ENCODE measurements at places on chromosomes 13 and 19. TPM values are rescaled to one million over a fixed set of nuclear protein-coding genes. Genes with fewer than 3 reads are reported as not detected.
A peak's percentile ranks its signal among the peaks of the same experiment; 100 is the strongest.

The JOSD2 gene
- total RNA-seq = 38.5 TPM

The CEACAM4 gene
- total RNA-seq = not detected

DNA sequence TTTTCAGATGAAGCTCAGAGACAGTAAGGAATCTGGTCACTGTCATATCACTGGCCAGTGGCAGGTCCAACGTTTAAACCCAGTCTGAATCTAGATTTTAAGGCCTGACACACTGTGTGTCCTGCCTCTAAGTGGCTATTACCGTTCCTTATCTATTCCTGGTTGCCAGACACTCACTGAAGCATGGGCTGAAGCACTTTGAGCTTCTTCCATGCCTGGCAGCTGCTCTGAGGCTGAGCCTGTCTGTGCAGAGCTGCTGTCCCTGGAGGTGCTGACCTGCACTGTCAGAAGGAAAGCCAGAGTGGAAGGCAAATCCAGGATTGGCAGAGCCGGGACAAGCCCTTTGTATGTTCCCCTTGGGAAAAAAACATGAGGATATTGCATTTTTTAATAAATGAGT, 109.2 kb upstream of the SLC7A1 start:
- no peaks in the 10 kb centered on the region for H3K36me3 ChIP-seq
- peaks cover 27% of the 10 kb centered on the region for H3K27me3 ChIP-seq
- DNase-seq = no peak

GRCh38 chr13:23321535-23322241, 111.8 kb downstream of the SACS start:
- H3K36me3 ChIP-seq = peaks cover 1% of the 10 kb centered on the region
- H3K27me3 ChIP-seq = peaks cover 8% of the 10 kb centered on the region
- H3K4me1 ChIP-seq = peaks cover 56% of the 10 kb centered on the region
- H3K27ac ChIP-seq = peak overlapping the region; percentile 4
- peak overlapping the region; percentile 5 for H3K4me3 ChIP-seq

- no peaks in the 10 kb centered on the region for H3K27me3 ChIP-seq
- H3K4me1 ChIP-seq = peaks cover 75% of the 10 kb centered on the region
- no peak for DNase-seq
- H3K4me3 ChIP-seq = no peak overlapping the region
- peaks cover 14% of the 10 kb centered on the region for H3K36me3 ChIP-seq
- H3K27ac ChIP-seq = no peak overlapping the region
Observed at GRCh38 chr19:38697197-38697596, 47.1 kb downstream of the CAPN12 start.

- H3K4me1 ChIP-seq = peaks cover 7% of the 10 kb centered on the region
- H3K27me3 ChIP-seq = peaks cover 32% of the 10 kb centered on the region
- DNase-seq = no peak
- no peak overlapping the region for H3K27ac ChIP-seq
Observed at GRCh38 chr19:55147545-55148251, 1.3 kb downstream of the TNNT1 start.

DNA sequence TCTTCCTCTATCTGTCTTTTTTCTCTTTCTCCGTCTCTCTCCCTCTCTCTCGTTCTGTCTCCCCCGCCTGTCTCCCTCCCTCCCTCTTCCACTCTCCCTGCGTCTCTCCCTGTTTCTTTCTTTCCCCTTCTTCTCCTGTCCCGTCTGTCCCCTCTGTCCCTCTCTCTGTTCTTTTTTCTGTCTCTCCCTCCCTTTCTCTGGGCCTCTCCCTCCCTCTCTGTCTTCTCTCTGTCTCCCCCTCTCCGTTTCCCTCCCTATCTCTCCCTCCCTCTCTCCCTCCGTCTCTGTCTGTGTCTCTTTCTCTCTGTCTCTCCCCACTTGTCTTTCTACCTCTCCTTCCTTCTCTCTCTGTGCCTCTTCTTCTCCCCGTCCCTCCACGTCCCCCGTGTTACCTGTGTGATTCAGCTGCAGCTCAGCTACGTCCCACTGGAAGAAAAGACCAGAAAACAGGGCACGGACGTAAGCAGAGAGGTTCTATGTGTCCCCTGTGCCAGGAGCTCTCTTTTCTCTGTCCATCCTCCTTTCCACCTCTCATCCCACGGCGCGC, 1.2 kb downstream of the CD70 start:
- H3K4me3 ChIP-seq = peak overlapping the region; percentile 95
- DNase-seq = no peak
- peaks cover 66% of the 10 kb centered on the region for H3K4me1 ChIP-seq
- peaks cover 29% of the 10 kb centered on the region for H3K27me3 ChIP-seq

The FCHO1 gene
- 93.6 TPM for total RNA-seq

The PPP1R37 gene
- total RNA-seq = 20.4 TPM

The ZNF714 gene
- total RNA-seq = 18.5 TPM

- H3K36me3 ChIP-seq = no peaks in the 10 kb centered on the region
- no peaks in the 10 kb centered on the region for H3K4me1 ChIP-seq
- no peak overlapping the region for H3K4me3 ChIP-seq
Observed at GRCh38 chr19:31882709-31883108, 462.7 kb upstream of the ZNF507 start.

- no peaks in the 10 kb centered on the region for H3K27me3 ChIP-seq
- H3K4me3 ChIP-seq = peak overlapping the region; percentile 51
- H3K4me1 ChIP-seq = peaks cover 45% of the 10 kb centered on the region
- peak overlapping the region; percentile 88 for H3K27ac ChIP-seq
Observed at GRCh38 chr19:28394725-28395124, 818.2 kb downstream of the UQCRFS1 start.

The CNMD gene
- not detected for total RNA-seq

DNA sequence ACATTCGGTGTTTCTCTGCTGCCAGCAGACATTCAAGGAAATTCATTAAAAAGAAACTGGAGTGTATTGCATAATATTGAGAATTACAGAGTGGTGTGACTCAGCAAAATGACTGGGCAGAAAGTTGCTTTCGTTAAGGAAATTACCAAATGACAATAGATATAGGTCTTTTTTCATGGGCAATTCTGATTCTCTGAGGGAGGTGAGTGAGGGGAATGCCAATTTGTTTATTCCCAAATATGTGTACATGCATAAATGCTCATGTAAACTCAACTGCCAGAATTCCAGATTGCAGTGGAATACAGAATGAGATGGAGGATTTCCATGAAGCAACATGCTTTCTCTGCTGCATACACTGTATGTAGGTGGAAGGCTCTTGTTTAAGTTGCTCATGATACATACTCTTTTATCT, 1730.1 kb downstream of the SLITRK5 start:
- H3K27ac ChIP-seq = no peak overlapping the region
- no peak for DNase-seq
- no peak overlapping the region for H3K4me3 ChIP-seq
- no peaks in the 10 kb centered on the region for H3K4me1 ChIP-seq

DNA sequence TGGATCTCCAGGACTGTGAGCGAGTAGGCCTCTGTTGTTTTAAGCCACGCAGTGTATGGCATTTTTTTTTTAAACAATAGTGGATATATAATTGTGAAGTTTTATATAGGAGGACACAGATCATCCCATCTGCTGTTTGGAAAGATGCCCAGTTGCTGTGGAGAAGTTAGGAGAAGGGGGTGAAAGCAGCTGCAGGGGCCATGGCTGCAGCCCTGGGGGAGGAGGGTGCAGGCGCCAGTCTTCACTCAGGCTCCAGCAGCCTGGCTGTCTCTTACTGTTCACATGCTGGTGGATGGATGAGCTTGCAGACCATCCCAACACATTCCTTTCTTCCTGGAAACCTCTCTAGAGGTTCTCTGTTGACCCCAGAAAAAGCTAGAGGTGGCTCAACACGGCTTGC, 242.3 kb downstream of the TEX29 start:
- H3K4me3 ChIP-seq = no peak overlapping the region
- no peaks in the 10 kb centered on the region for H3K36me3 ChIP-seq
- no peaks in the 10 kb centered on the region for H3K27me3 ChIP-seq
- H3K4me1 ChIP-seq = no peaks in the 10 kb centered on the region

The FFAR2 gene
- total RNA-seq = not detected

DNA sequence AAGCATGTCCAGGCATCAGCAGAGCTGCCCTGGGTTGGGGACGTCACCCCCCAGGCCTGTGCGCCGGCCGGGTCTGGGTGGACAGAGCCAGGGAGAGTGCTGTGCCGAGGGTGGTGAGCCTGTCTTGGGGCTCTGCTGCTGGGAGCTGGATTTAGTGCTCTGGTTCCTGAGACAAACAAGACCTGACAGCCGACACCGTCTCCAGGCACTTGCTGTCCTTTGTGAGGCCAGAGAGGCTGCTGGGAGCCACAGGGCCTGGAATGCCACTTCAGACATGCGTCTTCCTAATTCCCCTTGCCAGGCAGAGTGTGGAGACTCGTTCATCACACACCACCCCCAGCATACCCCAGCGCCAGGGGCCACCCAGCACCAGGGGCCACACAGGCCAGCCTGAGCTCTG, 165.8 kb downstream of the KDM4B start:
- peaks cover 2% of the 10 kb centered on the region for H3K27me3 ChIP-seq
- H3K27ac ChIP-seq = peak overlapping the region; percentile 5
- no peak for DNase-seq
- H3K4me1 ChIP-seq = peaks cover 20% of the 10 kb centered on the region
- H3K4me3 ChIP-seq = no peak overlapping the region

DNA sequence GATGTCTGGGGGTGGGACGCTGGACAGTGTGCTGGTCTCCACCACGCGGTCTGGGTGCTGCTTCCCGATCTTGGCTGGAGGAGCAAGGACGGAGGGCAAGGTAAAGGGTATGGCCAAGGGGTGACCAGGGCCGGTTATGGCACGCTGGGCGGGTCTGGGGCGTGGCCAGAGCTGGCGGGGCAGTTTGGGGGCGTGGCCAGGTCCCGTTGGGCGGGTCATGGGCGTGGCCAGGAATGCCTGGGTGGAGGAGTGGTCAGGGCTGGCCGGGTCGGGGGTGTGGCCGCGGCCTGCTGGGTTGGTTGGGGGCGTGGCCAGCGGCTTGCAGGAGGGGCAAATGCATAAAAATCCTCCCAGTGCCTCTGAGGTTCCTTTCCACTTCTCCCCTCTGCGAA, 19.2 kb downstream of the GPX4 start:
- no peak overlapping the region for H3K4me3 ChIP-seq
- peaks cover 32% of the 10 kb centered on the region for H3K36me3 ChIP-seq
- H3K27me3 ChIP-seq = no peaks in the 10 kb centered on the region
- H3K4me1 ChIP-seq = no peaks in the 10 kb centered on the region
- H3K27ac ChIP-seq = peak overlapping the region; percentile 58

GRCh38 chr19:45798995-45799517, 6.4 kb upstream of the DMWD start:
- peaks cover 49% of the 10 kb centered on the region for H3K27me3 ChIP-seq
- H3K4me3 ChIP-seq = no peak overlapping the region
- H3K27ac ChIP-seq = no peak overlapping the region
- H3K4me1 ChIP-seq = peaks cover 7% of the 10 kb centered on the region
- peak; percentile 33 for DNase-seq

- no peak overlapping the region for H3K27ac ChIP-seq
- DNase-seq = no peak
- H3K4me3 ChIP-seq = no peak overlapping the region
- H3K27me3 ChIP-seq = peaks cover 21% of the 10 kb centered on the region
Observed at GRCh38 chr13:25190771-25191170, 18.7 kb upstream of the AMER2 start.

The GPI gene
- total RNA-seq = 502 TPM

DNA sequence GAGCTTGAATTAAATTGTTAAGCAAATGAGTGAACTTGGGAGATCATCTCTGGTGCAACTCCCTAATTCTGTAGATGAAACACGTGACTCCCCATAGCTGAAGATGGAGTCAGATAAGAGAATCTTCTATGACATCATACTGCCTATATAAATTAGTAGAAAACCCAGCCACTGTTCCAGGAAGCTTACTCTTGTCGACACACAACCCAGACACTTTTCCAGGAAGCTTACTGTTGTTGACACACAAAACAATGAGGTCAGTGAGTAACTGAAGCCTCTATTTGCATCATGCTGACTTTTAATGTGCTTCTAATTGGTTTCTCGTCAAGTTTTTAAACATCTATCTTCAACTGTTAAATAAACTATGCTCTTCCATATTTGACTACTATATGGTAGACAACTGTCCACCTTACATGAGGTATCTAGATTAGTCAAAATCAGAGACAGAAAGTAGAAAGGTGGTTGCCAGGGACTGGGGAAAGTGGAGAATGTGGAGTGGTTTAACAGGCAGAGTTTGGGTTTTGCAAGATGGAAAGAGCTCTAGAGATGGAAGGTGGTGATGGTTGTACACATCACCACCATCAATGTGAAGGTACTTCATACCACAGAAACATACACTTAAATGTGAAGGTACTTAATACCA, 168.2 kb downstream of the FGF14 start:
- DNase-seq = no peak
- H3K4me3 ChIP-seq = no peak overlapping the region
- no peaks in the 10 kb centered on the region for H3K36me3 ChIP-seq
- peaks cover 13% of the 10 kb centered on the region for H3K4me1 ChIP-seq
- peaks cover 2% of the 10 kb centered on the region for H3K27me3 ChIP-seq
- H3K27ac ChIP-seq = peak overlapping the region; percentile 73

- H3K27ac ChIP-seq = no peak overlapping the region
- no peaks in the 10 kb centered on the region for H3K36me3 ChIP-seq
- no peak overlapping the region for H3K4me3 ChIP-seq
- no peaks in the 10 kb centered on the region for H3K27me3 ChIP-seq
Observed at GRCh38 chr13:64305246-64305645, 2889.6 kb upstream of the PCDH20 start.

The PABPC3 gene
- total RNA-seq = 0.34 TPM

- H3K4me1 ChIP-seq = no peaks in the 10 kb centered on the region
- no peaks in the 10 kb centered on the region for H3K36me3 ChIP-seq
- DNase-seq = no peak
- no peak overlapping the region for H3K27ac ChIP-seq
- H3K27me3 ChIP-seq = no peaks in the 10 kb centered on the region
Observed at GRCh38 chr13:107034236-107034872, 466.4 kb upstream of the ARGLU1 start.

The LILRA5 gene
- total RNA-seq = not detected

- H3K4me1 ChIP-seq = no peaks in the 10 kb centered on the region
- peaks cover 12% of the 10 kb centered on the region for H3K27me3 ChIP-seq
- DNase-seq = no peak
- no peaks in the 10 kb centered on the region for H3K36me3 ChIP-seq
- H3K4me3 ChIP-seq = no peak overlapping the region
Observed at GRCh38 chr13:43822969-43823368, 36.2 kb upstream of the ENOX1 start.

The CCDC169 gene
- total RNA-seq = 0.07 TPM

GRCh38 chr19:20233105-20233504, 66.1 kb downstream of the ZNF486 start:
- no peak for DNase-seq
- H3K27me3 ChIP-seq = no peaks in the 10 kb centered on the region
- no peak overlapping the region for H3K4me3 ChIP-seq
- H3K36me3 ChIP-seq = peaks cover 20% of the 10 kb centered on the region

The TINCR gene
- 0.75 TPM for total RNA-seq

The RFPL4AL1 gene
- not detected for total RNA-seq
